Gastroesophageal sphincter (tissue), 4 donors: ENCODE measurements at places on chromosomes 13 and 19.
A peak's percentile ranks its signal among the peaks of the same experiment; 100 is the strongest.

DNA sequence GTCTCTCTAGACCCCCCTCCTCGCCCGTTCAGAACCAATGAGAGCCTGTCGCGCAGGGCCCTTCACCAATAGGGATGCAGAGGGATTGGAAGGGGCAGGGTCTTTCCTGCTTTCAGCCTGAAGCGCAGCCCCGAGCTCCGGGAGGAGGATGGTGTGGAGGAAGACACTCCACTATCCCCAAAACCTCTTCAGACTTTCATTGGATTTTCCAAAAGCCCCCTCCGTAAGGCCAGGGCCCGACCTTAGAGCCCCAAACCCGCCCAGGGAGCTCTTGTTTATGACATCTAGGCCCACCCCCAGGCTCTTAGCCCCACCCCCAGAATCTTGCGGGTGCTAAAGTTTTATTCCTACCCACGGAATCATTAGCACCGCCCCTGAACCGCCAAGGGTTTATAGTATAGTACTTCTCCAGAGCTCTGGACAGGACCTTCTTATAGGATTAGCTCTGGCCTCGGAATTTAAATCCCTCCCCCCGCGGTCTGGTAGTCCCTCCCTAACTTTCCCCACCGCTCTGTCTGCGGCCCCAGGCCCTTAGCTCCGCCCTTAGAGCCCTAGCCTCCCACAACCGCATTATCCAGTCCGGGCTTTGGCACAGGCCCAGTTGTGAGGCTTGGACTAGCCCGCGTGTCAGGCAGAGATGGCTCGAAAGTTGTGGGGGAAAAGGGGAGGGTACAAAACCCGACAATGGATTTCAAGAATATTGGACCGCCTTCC, 6.6 kb upstream of the EML2 start:
- ATAC-seq = peak; percentile 79

DNA sequence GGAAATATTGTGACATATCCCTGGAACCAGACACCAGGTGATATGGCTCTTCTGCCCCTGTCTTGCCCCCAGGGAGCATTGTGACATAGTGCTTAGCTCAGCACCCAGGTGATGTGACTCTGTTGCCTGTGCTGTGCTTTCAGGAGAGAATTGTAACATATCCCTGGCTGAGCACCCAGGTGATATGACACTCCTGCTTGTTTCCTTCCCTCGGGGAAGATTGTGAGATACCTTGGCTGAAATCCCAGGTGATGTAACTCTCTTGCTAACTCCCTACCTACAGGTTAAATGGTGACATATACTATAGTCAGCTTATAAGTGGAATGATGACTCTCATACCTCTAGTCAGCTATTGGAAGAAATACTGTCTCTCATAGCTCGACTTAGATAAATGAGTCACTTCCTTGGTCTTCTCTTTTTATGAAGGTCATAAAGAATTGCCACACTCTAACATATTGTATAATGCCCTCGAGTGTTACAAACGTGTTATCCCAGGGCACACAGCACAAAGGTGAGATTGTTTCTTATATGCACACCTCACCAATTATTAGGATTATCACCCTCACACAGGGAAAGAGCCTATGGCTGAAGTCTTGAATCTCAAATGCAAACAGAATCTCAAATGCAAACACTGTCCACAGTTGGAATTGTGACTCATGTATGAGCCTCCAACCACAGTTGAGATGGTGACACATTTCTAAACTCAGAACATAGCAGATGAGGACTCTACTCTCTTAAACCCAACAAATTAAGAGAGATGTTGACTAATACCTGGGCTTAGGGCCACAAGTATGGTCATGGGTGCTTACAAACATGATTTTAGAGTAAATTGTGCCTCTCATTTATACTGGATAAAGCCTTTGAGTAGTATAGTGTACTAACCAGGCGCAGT, 32.7 kb upstream of the ZNF254 start:
- no peak for ATAC-seq

- no peak for ATAC-seq
Observed at GRCh38 chr19:39676004-39676403, 20.3 kb downstream of the LGALS16 start.

DNA sequence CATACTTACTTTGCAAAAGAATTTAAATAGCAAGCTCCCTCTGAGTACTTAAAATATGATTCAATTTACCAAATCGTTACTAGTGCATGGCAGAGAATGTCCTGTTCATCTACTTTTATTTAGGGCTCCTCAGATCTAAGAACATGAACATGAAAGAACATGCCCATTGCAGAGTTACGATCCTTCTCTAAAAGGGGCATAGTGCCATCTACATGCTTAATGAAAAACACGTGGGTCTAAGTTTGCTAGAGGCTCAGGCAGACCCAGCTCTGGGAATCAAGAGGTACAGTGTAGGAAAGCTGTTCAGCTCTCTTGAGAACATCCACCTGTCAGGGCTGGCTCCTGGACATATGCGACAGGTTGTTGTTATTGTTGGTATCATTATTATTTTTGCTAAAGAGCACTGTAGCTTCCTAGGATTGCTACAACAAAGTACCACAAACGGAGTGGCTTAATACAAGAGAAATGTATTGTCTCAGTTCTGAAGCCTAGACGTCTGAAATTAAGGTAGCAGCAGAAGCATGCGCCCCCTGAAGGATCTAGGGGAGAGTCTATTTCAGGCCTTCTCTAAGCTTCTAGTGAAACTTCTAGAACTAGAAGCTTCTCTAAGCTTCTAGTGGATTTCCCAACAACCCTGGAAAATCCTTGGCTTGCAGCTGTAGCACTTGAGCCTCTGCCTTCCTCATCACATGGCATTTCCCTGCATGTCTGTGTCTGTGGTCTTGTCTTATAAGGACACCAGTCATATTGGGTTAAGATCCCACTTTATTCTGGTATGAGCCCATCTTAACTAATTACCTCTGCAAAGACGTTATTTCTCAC, 133.9 kb downstream of the DCT start:
- ATAC-seq = no peak
